ENCODE measurements at places on chromosomes 7 and 10.

DNA sequence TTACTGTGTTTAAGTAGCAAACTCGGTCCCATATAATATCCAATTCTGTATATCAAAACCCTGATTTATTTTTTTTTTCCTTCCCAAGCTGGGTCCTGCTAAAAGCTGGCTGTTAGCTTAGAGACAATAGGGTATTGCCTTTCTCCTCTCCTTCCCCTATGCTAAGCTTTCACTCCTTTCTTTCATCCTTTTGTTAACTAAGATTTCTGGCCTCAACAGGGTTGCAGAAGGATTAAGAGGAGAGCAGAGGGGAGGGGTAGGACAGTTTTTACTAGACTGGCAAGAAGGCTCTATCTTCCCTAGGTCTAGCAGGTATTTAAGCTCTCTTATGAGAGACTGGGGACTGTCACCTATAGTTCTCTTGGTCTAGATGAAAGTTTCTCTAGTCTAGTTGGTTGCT lies 229.2 kb downstream of the KCND2 start:
- DNase-seq = no peak

DNA sequence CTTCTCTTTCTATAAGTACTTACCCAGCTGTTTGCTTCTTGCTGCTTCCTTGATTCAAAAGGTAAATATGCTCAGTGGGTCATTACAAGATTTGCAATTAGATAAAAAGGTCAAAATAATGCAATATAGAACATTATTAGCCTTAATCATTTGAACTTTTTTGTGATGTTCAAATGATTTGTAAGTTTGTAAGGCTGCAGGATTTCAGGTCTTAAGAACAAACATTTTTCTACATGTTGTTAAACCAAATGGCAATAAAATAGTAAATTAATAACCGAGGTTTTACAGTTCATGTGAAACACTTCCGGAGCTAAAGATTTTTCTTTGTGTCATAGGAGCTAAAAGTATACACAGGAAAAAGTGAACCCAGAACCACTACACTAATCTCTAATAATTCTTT lies 16.2 kb upstream of the SCIN start:
- no peak for DNase-seq

DNA sequence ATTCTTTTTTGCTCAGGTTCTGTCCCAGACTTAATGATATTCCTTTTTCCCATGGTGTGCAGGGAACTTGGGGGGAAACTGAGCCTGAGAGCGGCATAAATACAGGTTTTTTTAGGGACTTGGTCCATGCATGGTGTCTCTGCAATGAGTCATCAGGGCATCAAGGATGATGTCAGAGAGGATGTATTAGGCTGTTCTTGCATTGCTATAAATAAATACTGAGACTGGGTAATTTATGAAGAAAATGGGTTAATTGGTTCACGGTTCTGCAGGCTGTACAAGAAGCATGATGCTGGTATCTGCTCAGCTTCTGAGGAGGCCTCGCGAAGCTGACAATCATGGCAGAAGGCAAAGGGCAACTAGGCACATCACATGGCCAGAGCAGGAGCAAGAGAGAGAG lies 185.4 kb downstream of the RAB11FIP2 start:
- DNase-seq = no peak

GRCh38 chr10:98617906-98618520 lies 171.3 kb upstream of the HPS1 start:
- DNase-seq = no peak

GRCh38 chr7:22083704-22084240 lies 138.1 kb upstream of the CDCA7L start:
- DNase-seq = no peak

DNA sequence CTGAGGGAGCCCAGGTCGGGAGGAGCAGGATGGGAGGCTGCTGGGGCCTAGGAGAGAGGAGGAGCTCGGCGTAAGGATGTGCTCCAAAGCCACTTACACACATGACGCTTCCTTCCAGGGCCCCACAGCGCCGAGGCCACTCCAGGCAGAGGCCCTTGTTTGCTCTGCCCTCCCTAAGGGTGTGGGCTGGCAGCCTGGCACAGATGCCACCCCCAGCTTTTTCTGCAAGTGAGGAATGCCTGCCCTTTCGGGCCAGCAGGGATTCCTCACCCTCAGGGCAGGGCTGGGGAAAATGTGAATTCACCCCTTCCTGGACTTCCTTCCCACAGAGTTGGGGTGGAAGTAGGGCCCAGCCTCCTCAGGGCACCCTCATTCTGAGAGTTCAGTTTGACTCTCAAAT lies 5.6 kb upstream of the AQP1 start:
- no peak for DNase-seq

DNA sequence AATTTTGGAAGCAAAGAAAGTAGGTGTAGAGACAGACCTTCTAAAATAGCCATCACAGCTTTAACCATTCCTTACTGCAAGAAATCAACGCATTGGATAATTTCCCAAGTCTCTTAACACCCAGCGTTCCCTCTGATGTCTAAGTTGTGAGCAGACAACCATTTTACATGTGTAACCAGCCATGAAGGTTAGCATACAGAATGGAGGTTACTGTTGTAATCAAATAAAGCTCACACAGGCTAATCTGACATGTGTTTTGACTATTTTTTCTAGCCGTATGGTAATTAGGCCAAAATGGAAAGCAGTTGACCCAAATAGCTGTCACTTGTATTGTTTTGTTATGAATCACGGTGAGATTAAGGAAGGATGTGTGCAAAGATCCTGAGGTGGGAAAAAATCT lies 336.4 kb downstream of the RNLS start:
- no peak for DNase-seq

GRCh38 chr7:157483515-157483914 lies 146.7 kb downstream of the DNAJB6 start:
- no peak for DNase-seq

- DNase-seq = peak; percentile 47
Observed at GRCh38 chr7:105691082-105691679, 109.9 kb upstream of the EFCAB10 start.

- no peak for DNase-seq
Observed at GRCh38 chr10:63720676-63721075, 199.5 kb downstream of the REEP3 start.

DNA sequence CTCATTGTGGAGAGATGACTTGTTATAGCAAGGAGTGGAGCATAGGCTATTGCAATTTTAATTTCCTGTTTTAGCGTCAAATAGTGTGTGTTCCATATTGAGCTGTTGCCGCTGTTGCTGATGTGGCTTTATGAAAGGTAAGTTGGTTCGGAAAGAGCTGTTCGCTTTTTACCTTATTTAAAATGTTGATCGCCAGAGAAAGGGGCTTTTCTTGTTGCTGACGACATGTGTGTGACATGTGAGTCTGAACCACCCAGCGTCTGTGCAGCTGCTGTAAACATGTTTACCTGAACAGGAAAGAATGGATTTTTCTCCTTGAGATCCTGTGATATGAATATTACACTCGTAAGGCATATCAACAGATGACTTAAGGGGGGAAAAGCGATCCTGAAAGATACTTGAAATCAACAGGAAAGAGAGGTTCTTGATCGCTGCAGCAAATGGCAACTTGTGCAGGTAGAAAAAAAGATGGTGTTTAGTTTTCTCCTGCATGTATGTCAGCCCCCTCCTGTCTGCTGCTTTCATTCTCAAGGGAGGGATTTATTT lies 2.5 kb downstream of the ZEB1 start:
- peak; percentile 59 for DNase-seq

DNA sequence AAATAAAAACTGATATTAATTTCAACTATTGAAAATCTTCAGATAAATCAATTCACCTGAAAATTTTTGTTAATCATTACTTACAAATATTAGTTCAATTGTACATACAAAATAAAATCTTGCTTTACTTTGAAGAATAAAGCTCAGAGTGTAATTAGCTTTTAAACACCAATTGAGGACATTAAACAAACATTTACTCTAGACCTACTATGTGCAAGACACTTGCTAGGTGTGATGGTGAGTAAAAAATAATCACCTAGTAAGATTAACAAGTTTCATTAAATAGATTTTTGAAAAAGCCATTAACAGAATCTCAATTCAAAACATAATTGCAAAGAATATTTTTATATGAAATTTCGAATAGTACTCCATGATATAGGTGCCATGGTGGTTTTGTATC lies 3.9 kb upstream of the MLLT10 start:
- no peak for DNase-seq
